Stimulated activated CD8-positive, alpha-beta memory T cell treated with anti-CD3 and anti-CD28 coated beads, Interleukin-15, amount 100 ng/mL, for 24 hours (primary cell): ENCODE measurements at places on chromosomes 1 and 21.

DNA sequence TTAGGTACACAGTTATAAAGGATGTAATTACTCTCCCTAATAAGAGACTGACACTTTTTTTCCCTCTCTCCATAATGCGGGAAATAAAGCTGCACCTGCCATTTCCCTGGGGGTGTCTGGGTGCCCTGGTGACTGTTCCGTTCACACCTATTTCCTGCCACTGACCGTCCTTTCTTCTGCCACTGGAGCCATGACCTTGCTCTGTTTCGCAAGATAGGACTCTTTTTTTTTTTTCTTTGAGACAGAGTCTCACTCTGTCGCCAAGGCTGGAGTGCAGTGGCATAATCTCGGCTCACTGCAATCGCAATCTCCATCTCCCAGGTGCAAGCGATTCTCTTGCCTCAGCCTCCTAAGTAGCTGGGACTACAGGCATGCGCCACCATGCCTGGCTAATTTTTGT is 66.1 kb upstream of the SERBP1 start:
- DNase-seq: no peak

- DNase-seq: no peak
These were observed 179.4 kb upstream of the EDN2 start for GRCh38 chr1:41663671-41664400.

DNA sequence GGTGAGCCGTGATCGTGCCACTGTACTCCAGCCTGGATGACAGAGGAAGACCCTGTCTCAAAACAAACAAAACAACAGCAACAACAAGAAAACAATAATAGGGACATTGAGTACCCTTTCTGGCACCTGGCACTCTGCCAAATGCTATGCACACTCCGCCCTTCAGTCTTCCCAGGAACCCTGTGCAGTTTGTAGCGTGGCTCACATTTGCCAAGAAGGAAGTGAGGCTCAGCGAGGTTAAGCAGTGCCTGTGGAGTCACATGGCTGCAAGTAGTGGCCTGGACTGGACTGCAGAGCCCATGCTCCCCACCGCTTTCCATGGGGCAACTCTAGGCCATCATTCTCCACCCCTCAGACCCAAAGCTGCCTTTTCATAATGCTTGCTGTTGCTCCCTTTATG is 5.3 kb upstream of the EVA1B start:
- DNase-seq: no peak

DNA sequence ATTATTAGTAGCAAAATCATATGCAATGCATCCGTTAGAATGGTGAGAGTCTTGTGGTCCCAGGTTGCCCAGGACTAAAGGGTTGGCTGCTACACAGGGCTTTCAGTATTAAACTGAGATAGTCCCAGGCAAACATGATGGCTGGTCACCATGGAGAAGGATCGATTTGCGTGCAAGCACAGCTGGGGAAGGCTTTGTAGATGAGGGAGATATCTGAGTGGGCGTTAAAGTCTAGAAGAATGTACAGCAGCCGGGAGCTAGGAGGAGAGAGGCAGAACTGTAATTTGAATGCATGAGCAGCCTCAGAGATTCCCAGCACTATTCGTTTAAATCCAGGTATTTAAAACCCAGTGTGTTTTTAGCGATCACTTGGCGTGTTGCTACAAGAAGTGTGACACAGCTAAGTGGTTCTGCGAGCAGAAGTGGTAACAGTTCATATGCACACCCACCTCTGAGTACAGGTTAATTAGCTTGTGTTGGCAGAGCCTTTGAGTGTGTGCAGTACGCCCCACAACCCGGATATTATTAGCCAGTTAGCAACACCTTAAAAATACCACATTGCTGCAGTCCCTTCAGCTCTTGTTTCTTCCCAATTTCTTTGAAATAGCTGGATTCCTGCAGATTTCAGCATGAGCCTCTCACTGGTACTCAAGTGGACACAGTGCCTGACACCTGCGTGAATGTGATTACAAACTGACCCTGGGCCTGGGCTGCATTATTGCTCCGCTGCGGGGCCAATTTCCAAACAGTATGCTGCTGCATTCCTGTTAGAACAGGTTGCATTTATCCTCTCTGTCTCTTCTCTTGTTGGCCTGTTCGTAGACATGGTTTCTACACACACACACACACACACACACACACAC is 67.2 kb upstream of the SCAF4 start:
- no peak for DNase-seq
